Bladder microvascular endothelial cell (primary cell): ENCODE measurements at places on chromosomes 3 and 15. TPM values are rescaled to one million over a fixed set of nuclear protein-coding genes. Genes with fewer than 3 reads are reported as not detected.

The GATM gene
- total RNA-seq = 0.49 TPM in 1 of 2 replicates, not detected in the other

The CLPX gene
- total RNA-seq = 32.1 and 66.0 TPM in 2 replicates

The RARB gene
- total RNA-seq = 18.5 and 25.7 TPM in 2 replicates

The ZNF148 gene
- total RNA-seq = 16.4 and 40.3 TPM in 2 replicates

The TCAIM gene
- 13.0 and 21.9 TPM in 2 replicates for total RNA-seq

The TF gene
- total RNA-seq = 0.19 TPM in 1 of 2 replicates, not detected in the other

The MANF gene
- 89.7 and 167 TPM in 2 replicates for total RNA-seq

The MEX3B gene
- total RNA-seq = 6.8 and 11.1 TPM in 2 replicates

The GALNT15 gene
- 65.9 and 113 TPM in 2 replicates for total RNA-seq

The CHRM5 gene
- total RNA-seq = 0.31 TPM in 1 of 2 replicates, not detected in the other

The NANOGP8 gene
- total RNA-seq = not detected in 2 replicates

The MBD4 gene
- 19.3 and 30.5 TPM in 2 replicates for total RNA-seq

The CHRFAM7A gene
- total RNA-seq = 1.6 and 2.1 TPM in 2 replicates

The STARD9 gene
- 19.1 and 28.1 TPM in 2 replicates for total RNA-seq

The GOLGA6A gene
- total RNA-seq = not detected in 2 replicates

The C3orf52 gene
- 0.32 and 11.1 TPM in 2 replicates for total RNA-seq

The MAGI1 gene
- 42.9 and 106 TPM in 2 replicates for total RNA-seq
